ENCODE measurements at places on chromosomes 7 and 10.

GRCh38 chr10:77872151-77872946 is 54.2 kb downstream of the DLG5 start:
- no peak for DNase-seq

- no peak for DNase-seq
Observed at GRCh38 chr10:20303453-20304152, 487.4 kb downstream of the PLXDC2 start.

- no peak for DNase-seq
Observed at GRCh38 chr10:14366760-14367159, 36.0 kb upstream of the FRMD4A start.

DNA sequence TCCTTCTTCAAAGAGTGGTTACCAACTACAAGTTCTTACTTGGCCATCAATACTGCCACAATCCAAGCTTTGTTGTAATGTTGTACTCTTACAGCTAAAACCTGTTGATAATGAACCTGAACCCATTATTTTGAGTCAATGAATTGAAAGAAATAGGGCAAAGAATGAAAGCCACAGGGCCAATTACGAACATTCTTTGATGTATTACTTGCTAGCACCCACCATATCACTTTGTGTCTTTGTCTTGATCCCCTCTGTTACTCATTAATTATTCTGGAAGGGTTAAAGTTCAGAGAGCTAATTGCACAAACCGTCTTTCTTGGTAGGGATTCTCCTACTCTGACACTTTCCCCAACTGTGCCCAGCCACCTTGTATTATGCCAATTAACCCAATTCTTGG is 53.2 kb upstream of the TFEC start:
- DNase-seq = no peak

GRCh38 chr10:49634069-49634660 is 20.3 kb downstream of the CHAT start:
- no peak for DNase-seq

- no peak for DNase-seq
Observed at GRCh38 chr10:32298075-32298812, 48.7 kb downstream of the EPC1 start.

DNA sequence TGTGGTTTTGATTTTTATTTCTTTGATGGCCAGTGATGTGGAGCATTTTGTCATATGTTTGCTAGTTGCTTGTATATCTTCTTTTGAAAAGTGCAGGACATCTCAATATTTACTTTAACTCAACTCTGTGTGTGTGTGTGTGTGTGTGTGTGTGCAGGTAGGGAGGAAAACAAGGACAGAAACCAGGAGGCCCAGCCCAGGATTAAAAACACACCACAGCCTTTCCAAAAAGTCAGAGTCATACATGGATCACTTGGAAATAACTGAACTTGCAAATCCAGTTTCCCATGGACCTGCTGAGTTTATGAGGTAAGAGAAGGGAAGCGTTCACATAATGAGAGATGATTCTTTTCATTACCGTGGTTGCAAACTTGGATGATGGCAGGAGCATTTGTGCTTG is 189.9 kb upstream of the LYZL1 start:
- no peak for DNase-seq

- no peak for DNase-seq
Observed at GRCh38 chr7:30909431-30909830, 2.2 kb upstream of the AQP1 start.

DNA sequence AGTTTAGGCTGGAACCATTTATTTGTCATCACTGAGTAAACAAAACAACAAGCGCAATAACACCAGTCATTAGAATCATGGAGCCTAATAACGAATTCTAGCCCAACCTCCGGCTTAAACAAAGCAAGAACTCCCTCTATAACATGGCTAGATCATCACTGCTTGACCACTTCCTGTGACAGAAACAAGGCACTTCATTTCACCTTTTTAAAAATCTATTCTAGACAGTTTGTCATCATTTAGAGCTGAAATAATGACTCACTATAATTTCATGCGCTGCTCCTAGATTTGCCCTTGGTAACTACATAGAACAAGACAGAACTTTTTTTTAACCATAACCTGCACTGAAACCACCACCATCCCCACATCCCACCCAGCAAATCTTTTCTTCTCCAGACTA is 81.3 kb downstream of the OSBPL3 start:
- DNase-seq = no peak

DNA sequence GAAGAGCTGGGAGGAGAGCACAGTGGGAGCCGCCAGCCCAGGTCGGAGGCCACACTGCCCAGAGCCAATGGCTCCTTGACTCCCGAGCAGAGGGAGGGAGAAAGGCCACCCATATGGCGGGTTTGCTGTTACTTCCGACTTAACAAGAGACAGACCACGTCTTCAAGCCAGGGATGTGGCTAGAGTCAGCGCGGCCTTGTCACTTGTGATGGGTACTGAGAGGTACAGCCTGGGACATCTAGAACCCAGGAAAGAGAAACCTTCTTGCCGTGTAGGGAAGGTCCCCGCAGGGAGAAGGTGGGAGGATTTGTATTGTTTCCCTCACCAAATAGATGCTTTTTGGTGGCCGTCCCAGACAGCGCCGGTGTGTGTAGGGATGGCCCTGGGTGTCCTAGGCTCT is 127.6 kb downstream of the PAXIP1 start:
- DNase-seq = no peak

DNA sequence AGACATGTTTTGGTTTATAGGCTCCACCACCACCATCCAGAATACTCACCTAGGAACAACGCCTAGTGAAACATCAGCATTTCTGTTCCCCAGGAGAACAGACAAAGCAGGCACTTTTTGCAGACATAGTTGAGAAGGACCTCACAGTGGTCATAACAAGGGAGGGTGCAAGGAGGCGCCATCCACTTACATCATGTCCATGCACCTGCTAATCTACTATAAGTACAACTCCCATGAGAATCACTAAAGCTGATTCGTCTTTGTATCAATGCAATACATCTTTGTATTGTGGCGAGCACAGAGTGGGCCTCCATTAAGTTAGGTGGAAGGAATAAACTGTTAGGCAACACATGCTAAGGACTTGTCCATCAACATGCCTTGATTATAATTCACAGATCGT is 207.1 kb downstream of the KCNMA1 start:
- DNase-seq = no peak

- no peak for DNase-seq
Observed at GRCh38 chr7:12210179-12211053, 678 bp upstream of the TMEM106B start.

DNA sequence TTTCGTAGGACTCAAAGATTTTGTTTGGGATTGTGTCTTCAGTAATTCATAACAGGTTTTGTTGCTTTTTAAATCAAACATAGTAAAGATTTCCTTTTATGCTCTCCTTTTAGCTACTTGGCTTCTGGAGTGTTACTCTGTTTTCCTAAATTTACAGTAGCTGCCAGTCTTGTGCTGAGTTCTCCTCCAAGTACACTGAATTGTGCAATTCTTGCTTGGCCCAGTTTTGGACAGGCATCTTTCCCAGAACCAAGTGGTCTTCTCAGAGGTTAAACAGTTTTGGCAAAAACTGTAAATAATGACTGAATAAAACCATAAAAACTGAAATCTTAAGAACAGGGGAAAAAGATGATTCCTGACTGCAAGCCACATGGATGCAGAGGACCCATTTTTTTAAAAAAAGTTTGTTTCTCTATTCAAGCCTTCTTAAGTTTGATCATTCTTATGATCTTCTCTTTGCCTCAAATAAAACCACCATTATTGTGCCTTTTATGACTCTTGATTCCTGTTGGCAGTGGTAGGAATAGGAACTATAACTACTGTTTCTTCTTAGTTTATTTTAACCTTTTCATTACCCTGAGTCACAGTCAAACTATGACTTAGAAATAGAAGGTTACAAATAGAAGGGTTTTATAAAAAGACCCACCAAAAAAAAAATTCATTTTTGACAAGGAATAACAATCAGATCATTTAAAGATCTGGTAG is 88.0 kb downstream of the MDFIC start:
- no peak for DNase-seq

DNA sequence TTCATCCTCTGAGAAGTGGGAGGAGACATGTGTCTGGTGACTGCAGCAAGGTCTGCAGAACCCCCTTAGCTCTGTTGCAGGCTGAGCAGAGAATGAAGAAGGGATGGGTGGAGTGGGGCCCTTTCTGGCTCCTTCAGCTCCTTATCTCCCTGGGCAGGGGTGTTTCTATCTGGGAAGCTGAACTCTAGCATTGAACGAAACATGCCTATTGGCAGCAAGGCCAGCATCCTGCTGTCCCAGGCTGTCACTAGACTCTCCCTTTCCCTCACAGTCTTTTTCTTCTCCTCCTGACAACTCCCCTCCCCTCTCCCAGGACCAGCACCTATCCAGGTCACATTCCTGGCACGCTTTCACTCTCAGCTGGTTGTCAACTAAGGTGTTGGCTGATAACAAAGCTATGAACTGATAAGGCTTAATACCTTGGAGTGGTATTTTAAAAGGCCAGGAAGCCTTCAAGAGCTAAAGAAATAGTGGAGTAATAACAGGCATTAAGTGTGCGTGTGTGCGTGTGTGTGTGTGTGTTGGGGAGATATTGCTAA is 128.8 kb upstream of the FZD8 start:
- no peak for DNase-seq

Measured in stimulated activated CD8-positive, alpha-beta memory T cell treated with anti-CD3 and anti-CD28 coated beads, Interleukin-7, amount 100 ng/mL, for 24 hours (primary cell).